CD4-positive, alpha-beta T cell treated with Interleukin-4 for 1 hour (primary cell): ENCODE measurements at places on chromosomes 1 and 21.

GRCh38 chr1:229941831-229942230 lies 125.2 kb upstream of the GALNT2 start:
- no peak for DNase-seq

GRCh38 chr1:109750920-109751319 lies 10.1 kb upstream of the GSTM3 start:
- no peak for DNase-seq

DNA sequence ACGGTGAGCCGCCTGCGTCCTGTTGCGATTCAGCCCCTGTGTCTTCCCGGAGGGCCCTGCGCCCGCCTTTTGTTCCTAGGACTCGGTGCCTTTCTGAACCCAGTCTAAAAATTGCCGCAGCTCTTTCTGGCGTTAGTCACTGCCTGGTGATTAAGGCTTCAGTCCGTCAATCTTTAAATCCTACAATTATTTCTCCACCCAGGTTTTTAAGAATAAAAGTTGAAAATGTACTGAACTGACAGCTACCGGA lies 16.2 kb upstream of the PDXK start:
- DNase-seq, result no peak

- no peak for DNase-seq
Measured at GRCh38 chr1:19511116-19511515, 25.8 kb upstream of the CAPZB start.

DNA sequence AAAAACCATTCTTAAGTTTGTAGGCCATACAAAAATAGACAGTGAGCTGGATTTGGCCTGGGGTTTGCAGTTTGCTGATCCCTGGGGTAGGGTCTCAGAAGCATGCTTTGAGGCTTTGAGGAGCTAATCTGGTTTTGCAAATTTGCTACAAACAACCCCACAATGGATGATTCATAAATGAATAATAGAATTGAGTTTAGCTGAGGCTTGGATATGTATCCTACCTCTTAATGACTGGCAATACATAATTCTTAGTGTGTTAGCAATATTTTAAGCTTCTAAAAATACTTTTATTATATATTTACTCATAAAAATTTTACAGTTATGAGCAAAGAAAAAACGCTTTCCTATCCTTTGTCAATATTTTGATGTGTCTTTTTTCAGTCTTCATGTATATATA lies 50.6 kb downstream of the ROR1 start:
- no peak for DNase-seq
